Skin of body (tissue), 3 donors: ENCODE measurements at places on chromosomes 16 and 17. TPM values are rescaled to one million over a fixed set of nuclear protein-coding genes. Genes with fewer than 3 reads are reported as not detected.

DNA sequence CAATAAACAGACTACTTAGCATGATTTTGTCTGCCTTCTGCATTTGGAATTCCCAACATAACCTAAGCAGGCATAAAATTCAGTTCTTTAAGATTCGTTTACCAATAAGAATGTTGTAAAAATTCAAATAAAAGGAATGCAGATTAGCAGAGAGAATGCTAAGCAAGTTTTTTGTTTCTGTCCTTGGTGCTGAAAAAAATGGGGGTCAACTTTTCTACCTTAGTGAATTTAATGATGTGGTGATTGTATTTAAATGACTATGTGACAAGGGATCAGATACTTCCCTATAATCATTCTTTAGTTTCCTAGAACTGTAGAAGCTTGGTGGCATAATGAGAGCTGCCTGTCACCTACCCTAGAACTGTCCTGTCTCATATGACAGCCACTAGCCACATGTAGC is 159.5 kb downstream of the RBFOX1 start:
- no peak for DNase-seq

DNA sequence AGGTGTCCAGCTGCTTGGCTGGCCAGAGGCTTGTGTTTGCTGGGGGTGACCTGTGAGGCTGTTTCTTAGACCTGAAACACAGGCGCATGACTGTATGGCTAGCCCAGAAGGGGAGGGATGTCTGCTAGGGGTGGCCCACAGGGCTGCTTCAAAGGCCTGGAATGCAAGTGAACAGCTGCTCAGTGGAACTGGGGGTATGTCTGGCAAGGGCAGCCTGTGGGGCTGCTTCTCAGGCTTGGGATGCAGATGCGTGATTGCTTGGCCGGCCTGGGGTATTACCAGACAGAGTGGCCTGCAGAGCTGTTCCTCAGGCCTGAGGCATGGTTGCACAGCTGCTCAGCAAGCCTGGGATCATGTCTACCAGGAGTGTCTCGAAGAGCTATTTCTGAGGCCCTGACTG is 20.5 kb downstream of the TANC2 start:
- no peak for DNase-seq

BEAN1 gene
- total RNA-seq, result 2.5 TPM

GRCh38 chr17:48472411-48473281 is 42.6 kb upstream of the SKAP1 start:
- DNase-seq, result no peak

DNA sequence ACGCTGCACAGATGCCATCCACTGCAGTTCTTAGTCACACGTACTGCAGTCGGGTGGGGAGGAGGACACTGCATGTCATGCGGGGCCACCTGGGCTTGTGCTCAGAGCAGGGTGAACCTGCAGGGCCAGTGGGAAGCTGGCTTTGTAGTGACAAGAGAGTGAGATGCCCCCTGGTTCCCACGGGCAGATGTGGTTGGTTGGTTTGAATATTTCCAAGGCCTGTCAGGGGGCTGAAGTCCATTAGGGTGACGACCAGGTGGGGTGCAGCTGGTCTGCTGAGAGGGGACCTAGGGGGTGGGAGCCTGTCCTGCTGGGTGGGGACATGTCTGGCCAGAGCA is 14.3 kb downstream of the ZNF213 start:
- no peak for DNase-seq

KIF2B gene
- total RNA-seq, result not detected

AOC2 gene
- 0.79 TPM for total RNA-seq

GRCh38 chr17:7014995-7015958 is 2.9 kb downstream of the RNASEK start:
- no peak for DNase-seq

- no peak for DNase-seq
Measured at GRCh38 chr17:73430165-73430680, 118.4 kb upstream of the CDC42EP4 start.

TRPV3 gene
- 13.5 TPM for total RNA-seq

DNA sequence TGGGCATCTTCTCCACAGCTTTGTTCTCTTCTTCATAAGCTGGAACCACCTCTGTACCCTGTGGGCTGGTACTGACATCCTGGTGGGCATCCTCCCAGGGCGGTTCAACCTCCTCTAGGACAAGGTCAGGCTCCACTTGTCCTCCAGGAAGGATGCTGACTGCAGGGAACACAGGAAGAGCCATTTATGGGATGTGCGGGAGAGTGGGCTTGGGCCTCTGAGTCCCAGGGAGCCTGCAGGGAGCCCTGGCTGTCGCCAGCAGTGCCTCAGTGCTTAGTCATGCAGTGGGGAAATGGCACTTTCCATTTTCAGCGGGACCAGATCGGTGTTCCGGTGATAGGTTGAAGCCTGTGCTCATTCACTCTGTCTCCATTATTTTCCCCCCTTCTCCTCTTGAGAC is 20.5 kb downstream of the CNGB1 start:
- no peak for DNase-seq

DNA sequence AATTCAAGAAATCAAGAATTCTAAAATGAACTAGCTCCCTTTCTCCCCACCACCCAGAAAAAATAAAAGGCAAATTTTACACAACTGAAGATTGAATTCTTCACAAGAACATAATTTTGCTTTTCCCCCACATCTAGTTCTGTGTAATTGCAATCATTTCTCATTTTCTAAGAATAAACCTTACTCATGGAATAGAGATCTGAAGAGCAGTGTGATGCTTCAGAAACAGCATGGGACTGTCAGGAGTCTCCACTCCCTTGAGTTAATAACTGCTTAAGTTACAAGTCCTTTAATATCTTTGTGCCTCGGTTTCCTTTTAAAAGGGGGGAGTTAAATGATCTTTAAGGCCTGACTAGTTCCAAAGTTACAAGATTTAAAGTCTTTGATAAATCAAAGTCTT is 53.7 kb downstream of the CACNG1 start:
- DNase-seq, result no peak

DNA sequence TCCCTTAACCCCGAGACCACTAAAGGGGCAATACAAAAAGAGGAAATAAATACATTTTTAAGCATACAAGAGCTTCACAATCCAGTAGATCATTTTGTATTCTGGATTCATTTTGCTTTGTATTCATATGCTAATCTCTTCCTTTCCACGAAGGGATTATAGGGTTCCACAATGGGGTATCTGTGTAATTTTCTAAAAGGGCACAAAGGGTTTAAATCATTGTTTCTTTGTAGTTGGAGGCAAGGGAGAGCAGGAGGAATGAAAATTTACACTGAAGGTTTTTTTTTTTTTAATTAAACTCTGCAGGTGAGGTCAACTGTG is 592 bp upstream of the NUFIP2 start:
- peak; percentile 54 for DNase-seq

B3GNT9 gene
- 14.8 TPM for total RNA-seq

- DNase-seq, result no peak
Measured at GRCh38 chr17:1110862-1111598, 68.8 kb downstream of the ABR start.

PLLP gene
- total RNA-seq, result 0.69 TPM

- no peak for DNase-seq
Measured at GRCh38 chr16:17691106-17691898, 220.5 kb upstream of the XYLT1 start.

GRCh38 chr17:83178533-83179304 is 99.3 kb downstream of the METRNL start:
- no peak for DNase-seq

TSPAN10 gene
- total RNA-seq, result 1.2 TPM

DNA sequence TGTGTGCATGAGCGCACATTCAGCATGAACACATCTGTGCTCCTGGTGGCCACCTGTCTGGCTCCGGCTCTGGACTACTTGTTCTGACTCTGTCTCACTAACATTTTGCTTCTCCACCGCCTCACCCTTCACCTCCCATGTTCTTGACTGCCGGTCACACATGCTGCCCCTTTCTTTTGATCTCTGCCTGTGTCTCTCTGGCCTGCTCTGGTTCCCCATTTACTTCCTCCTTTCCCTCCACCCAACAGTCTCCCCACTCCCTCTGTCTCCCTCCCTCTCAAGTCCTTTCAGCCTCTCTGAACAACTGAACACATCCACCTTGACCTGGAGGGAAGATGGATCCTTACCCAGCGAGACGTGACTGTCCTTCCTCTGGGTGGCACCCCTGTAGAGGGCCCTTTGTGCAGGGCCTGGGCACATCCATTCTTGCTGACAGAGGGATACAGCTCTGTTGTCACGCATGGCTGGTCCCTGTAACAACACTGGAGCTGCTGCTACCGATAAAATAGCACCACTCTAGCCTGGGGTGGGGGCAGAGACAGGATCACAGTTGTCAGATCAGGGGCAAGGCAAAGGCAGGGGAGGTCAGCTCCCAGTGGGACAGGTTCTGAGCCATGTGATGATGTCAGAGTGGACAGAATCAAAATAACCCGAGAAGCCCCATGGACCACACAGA is 11.0 kb downstream of the ZSCAN32 start:
- no peak for DNase-seq

NOXO1 gene
- 0.39 TPM for total RNA-seq

DNA sequence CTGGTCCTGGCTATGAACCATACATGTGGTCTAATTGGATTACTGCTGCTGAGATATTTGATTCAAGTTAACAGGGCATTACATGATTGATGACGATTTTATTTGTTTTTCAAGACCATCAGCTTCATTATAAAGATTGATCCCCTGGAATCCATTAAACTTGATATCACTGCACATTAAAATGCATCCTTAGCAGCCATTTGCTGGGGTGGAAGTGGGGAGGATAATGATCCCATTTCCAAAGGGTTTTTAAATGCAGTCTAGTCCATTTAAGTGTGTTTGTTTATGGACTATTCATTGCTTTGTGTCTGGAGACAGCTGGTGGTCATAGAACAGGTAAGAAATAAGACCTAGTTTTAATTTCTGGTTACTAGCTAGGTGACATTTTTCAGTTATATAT is 40.9 kb downstream of the ADAMTS18 start:
- no peak for DNase-seq

- DNase-seq, result no peak
Measured at GRCh38 chr17:38454532-38454931, 26.3 kb downstream of the ARHGAP23 start.

GRCh38 chr17:557371-557770 is 157.3 kb downstream of the VPS53 start:
- no peak for DNase-seq
